Mesenteric fat pad (tissue), 1 donor: ENCODE measurements at places on chromosomes 6 and 20. TPM values are rescaled to one million over a fixed set of nuclear protein-coding genes. Genes with fewer than 3 reads are reported as not detected.

CCND3 gene
- total RNA-seq: 104 TPM

GRCh38 chr20:54658525-54658924, 183.1 kb downstream of the DOK5 start:
- DNase-seq: no peak

GRCh38 chr6:107539849-107540464, 50.0 kb downstream of the SOBP start:
- no peak for DNase-seq

GRCh38 chr6:119201480-119201879, 123.0 kb upstream of the FAM184A start:
- no peak for DNase-seq

SYCP2 gene
- 2.2 TPM for total RNA-seq

DNA sequence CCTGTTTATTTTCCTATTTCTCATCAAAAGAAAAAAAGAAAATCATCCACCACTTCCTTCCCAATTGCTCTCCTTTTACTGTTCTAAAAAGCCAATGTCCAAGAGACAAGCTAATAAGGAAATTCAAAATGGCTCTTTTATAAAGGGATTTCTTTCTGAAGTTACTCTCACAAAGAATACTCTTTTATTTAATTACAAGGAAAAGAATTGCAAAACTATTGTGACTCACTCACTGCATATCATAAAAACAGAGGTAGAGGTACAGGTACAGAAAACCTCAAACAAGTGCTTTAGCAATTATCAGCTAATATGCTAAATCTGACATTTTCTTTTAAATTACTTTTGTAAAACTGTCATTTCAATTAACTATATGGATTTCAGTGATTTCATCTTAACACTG, 18.1 kb downstream of the DEK start:
- no peak for DNase-seq

- DNase-seq: peak; percentile 16
Observed at GRCh38 chr20:47295921-47296426, 60.5 kb downstream of the ZMYND8 start.

DNA sequence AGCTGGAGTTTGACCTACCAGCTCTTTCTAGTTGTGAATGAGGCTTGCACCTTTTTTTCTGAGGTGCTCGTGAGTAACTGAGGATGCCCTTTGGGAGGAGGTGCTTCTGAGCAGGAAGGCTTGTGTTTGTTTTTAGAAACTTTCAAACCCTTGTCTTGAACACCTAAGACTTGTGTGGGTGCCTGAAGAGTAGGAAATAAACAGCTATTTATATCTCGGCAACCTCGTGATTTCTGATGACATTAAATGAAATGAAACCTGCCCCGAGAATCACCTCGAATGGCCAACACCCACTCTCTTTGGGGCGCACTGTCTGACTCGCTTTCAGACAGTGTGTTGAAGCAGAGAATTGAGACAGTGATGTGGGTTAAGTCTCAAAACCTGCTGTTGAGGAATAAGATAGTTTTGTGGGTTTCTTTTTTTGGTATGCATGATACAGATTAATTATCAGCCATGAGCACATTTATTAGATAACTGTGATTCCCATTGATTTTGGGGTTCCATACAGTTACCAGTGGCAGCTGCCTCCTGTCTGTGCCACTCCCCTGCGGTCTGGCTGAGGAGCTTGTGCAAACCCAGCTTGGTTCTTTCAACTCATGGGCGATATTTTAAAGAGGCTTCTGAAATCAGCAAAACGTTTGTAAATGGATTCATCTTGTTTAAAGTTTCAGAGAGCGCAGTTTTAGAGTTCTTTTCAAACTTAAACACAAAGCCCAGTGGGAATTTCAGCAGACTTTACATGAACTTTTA, 8.4 kb downstream of the IRF4 start:
- no peak for DNase-seq

DNA sequence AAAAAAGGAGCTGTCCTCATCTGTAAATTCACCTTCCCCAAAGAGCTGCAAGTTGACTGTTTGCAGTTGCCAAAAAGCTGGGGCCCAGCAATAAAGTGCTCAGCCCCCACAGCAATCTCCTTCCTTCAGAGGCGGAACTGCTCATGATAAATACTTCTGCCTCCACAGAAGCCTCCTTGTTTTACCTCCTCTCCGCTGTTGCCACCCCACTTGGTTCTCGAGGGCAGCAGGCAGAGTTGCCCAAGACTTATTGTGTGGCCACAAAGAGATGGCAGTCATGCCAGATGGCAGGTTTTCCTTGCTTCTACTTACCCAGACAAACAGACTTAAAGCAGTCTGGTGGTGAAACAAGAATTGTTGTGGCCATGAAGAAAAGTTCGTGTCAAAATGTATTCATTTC, 66.3 kb downstream of the SLX4IP start:
- no peak for DNase-seq

DNA sequence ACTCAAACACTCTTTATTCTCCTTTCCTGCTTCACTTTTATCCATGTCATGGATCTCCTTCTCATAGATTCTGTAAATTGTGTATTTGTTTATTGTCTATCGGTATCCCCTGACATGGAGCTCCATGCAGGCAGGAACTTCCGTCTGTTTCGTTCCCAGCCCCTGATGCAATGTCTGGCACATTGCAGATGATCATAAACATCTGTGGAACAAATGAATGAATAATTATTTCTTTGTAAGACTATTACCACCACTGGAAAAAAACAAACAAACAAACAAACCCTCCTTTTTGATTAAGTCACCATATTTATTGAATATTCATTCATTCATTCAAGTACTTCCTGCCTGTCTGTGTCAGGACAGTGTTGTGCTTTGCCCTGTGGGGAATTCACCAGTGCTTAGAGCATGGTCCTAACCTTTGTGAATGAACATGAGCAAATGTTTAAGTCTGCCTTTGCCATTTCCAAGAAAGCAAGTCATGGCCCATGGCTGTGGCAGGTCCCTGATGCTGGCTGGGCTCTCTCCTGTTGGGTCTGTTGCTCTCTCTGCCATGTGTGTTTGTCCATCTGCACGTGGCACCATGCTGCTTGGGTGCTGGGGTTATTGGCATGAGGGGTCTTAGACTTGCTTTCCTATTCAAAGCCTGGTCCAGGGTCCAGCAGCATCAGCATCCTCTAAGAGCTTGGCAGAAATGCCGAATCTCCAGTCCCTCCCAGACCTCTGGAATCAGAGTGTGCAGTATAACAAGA, 47.5 kb upstream of the NAA20 start:
- DNase-seq: no peak

DNA sequence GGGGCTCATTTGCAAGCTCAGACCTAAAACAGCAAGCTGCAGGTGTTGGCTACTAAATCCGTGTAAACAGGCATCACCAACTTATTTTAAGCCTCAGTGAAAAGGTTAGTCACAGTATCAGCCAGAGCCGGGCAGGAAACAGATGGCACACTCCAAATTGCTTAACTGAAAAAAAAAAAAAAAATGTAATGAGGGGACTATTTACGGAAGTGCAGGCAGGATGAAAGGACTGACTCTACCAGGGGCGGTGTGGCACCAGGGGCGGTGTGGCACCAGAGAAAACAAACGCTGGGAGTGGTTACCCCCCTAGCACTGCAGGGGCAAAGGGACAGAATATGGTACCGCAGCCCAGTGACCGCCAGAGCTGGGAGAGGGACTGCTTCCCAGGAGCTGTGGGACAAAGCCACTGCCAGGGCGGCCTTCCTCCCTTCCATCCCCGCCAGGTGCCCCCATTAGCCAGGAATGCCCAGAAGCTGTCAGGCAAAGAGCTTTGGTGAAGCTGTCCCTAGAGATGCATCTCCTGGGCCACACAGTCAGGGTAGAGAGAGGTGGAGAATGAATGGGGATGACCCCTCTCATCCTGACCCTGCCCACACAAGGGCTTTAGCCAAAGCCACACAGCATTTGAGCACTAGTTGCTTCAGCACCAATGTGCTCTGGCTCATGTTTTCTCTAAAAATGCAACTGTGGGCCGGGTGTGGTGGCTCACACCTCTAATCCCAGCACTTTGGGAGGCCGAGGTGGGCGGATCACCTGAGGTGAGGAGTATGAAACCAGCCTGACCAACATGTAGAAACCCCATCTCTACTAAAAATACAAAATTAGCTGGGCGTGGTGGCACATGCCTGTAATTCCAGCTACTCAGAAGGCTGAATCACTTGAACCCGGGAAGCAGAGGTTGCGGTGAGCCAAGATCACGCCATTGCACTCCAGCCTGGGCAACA, 39.6 kb upstream of the GFOD1 start:
- no peak for DNase-seq

- no peak for DNase-seq
Observed at GRCh38 chr20:59269411-59270025, 30.9 kb upstream of the EDN3 start.

NFATC2 gene
- 9.3 TPM for total RNA-seq

GRCh38 chr20:58596244-58596643, 54.8 kb upstream of the STX16 start:
- no peak for DNase-seq

- no peak for DNase-seq
Observed at GRCh38 chr6:2450546-2450945, 205.1 kb upstream of the GMDS start.

GRCh38 chr6:99879431-99879830, 114.6 kb downstream of the MCHR2 start:
- DNase-seq: no peak

MTCH1 gene
- 169 TPM for total RNA-seq

DNA sequence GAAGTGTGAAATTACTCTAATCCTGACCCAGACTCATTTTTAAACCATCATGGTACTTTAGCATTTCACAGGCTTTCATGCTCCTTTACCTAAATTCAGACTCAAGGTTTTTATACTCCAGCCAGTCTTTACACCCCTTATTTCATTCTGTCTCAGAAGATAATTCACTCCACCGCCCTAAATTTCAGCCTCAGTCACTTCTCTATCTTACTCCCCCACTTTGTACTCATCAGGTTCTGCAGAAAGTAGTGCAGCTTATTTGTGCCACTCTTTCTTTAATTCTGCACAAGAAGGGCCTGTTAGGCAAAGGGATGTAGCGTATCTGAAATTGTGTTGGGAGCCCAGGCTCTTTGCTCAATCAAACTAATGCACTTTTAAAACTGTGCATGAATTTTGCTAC, 205.5 kb downstream of the ARHGAP18 start:
- no peak for DNase-seq

GRCh38 chr20:56414842-56415765, 3.0 kb downstream of the CASS4 start:
- DNase-seq: no peak

DNA sequence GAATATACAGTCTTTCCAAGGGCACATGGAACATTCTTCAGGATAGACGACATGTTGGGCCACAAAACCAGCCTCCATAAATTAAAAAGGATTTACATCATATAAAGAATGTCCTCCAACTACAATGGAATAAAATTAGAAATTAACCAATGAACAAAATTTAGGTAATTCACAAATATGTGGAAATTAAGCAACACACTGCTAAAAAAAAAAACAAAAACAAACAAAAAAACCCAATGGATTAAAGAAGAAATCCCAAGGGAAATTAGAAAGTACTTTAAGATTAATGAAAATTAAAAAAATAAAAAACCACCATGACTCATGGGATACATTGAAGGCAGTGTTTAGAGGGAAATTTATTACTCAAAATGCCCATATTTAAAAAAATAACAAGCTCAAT, 21.4 kb upstream of the NT5E start:
- no peak for DNase-seq

DNA sequence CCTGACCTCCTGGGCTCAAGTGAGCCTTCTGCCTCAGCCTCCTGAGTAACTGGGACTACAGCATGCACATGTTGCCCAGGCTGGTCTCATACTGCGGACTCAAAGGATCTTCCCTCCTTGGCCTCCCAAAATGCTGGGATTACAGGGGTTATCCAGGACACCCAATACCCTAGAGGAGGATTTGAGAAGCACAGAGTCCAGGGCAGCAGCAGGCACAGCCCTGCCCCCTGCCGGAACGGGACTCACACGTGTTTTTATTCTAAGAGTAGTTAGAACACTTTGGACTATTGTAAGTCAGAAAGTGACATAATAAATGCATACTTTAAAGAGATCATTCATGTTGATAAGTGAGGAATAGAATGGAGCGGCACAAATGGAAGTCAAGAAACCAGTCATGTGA, 80.2 kb downstream of the C6orf118 start:
- no peak for DNase-seq

DNA sequence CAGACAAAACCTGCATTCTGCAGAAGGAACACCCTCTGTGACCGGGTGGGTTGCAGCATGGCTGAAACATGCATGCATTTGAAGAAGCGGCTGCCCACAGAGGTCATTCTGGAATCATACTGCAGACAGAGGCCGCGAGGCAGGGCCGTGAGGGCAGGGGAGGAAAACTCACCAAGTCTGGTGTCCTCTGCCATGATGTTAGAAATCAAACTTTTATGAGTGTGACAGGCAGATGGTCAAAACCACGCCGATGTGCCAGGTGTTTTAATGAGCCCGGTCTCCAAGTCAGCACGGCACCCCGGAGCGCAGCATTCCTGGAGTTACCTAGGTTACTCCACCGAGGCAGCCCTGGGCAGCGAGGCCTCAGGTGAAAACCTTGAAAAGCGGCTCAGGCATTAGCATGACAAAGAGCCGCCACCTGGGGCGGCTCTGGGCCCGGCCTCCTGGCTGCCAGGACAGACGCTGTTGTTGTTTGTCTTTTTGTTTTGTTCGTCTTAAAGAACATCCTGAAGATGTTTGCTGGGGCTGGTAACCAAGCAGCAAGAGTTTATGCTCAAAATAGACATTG, 255.6 kb downstream of the ERMARD start:
- DNase-seq: peak; percentile 82

GRCh38 chr6:149059557-149059956, 258.0 kb upstream of the TAB2 start:
- DNase-seq: no peak

IL17A gene
- not detected for total RNA-seq

- DNase-seq: peak; percentile 43
Observed at GRCh38 chr6:4971851-4972250, 32.0 kb downstream of the RPP40 start.
